DMS153 (cell line): ENCODE measurements at places on chromosomes 6 and 20.

DNA sequence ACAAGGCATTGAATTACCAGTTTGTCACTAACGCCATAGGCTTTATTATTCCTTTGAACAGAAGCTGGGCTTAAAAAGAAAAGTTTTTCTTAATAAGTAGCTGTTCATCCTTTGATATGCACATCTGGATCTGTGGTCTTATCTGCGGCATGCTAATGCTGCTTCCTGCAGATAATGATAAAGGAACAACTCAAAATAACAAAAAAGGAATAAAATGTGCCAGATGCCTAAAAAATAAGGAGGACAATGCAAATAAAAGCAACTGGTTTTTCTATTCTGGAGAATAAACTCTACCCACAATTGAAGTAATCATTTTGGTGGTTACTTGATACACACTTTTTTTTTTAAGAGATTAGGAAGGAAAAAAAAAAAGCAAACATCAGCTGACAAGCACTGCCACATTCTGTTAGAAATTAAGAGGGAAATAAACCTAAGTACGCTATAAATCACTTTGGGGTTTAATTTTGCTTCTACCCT lies 156.8 kb upstream of the SALL4 start:
- DNase-seq: no peak

GRCh38 chr6:137216875-137217553 lies 2.2 kb downstream of the IFNGR1 start:
- no peak for DNase-seq

DNA sequence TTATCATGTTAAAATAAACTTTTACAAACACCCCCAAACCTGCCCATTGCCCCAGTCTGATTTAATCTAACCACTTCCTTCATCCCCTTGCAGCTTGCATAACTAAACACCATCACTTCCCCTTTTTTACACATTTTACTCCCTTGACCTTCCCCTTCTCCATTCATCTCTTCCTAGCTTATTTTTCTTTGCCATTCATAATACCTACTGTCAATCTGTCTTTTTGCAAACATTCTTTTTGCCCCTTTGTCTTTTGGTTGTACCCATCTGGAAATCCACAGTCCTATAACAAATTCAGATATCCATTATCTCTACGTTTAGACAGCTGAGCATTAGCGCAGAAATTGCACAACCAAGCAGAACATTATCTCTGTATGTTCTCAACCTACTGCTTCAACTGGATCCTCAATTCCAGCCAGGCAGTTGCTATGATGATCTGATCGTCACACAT lies 51.2 kb downstream of the C6orf52 start:
- DNase-seq: no peak

- no peak for DNase-seq
Observed at GRCh38 chr20:21269772-21270171, 33.4 kb upstream of the XRN2 start.

DNA sequence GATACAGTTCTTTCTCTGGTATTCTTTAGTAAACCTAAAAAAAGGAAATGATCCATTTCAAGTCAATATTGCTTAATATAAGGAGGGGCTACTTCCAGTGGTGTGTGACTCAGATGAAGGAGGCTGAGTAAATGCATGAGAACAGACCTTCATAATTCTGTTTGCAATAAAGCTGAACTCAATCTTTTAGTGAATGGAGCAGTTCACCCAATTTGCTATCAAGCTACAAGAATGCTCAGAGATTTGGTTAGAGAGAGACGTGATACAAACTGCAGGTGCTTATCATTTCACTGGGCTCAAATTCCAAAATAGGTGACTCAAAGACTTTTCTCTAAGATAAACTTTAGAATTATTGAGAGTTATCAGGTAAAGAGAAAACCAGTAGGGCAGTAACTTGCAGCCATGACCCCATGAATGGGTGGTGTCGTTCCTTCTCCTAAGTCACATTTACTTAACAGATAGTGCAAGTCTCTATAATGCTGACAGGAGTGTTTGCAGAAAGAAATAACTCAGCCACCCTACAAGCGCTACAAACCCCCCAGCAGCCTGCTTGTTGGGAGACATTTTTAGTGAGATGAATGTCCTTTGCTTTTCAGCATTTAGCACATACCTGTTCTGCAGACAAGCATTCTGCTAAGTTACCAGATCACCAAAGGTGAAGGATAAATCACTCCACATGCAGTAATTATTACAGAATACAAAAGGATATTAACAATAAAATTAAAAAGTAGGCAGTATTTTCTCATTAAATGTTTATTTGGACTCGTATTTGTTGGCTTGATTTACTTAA lies 16.4 kb upstream of the BLOC1S5 start:
- no peak for DNase-seq
